Thoracic aorta (tissue), 2 donors: ENCODE measurements at places on chromosomes 2 and 18.

GRCh38 chr2:127082974-127083373 is 24.0 kb downstream of the BIN1 start:
- H3K4me1 ChIP-seq, result peaks cover 17% of the 10 kb centered on the region
- H3K27ac ChIP-seq, result no peak overlapping the region
- H3K36me3 ChIP-seq, result no peaks in the 10 kb centered on the region

DNA sequence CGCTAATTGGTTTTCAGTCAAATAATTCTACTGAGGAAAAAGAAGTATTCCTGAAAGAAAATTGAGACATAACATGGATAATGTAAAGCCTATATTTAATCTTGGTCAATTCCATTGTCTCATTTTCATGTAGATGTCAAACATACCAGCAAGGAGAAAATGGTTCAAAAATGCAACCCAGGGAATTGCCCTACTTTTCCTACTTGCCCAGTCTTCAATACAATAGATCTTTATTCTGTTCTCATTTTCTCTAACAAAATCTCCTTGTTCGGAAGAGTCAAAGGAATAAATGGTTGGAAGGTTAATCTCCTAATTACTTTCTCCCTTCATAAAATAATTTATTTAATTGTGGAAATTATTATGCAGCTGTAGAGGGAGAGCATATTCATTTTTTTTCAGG is 896.1 kb downstream of the NRXN1 start:
- H3K36me3 ChIP-seq, result no peaks in the 10 kb centered on the region
- H3K27ac ChIP-seq, result no peak overlapping the region
- no peak for DNase-seq

GRCh38 chr2:183901931-183902330 is 696.4 kb upstream of the ZNF804A start:
- H3K36me3 ChIP-seq, result no peaks in the 10 kb centered on the region
- H3K4me3 ChIP-seq, result no peak overlapping the region
- no peak overlapping the region for H3K27ac ChIP-seq
- no peaks in the 10 kb centered on the region for H3K4me1 ChIP-seq
- DNase-seq, result no peak

GRCh38 chr2:127632592-127633489 is 13.1 kb upstream of the GPR17 start:
- no peak overlapping the region for H3K4me3 ChIP-seq
- H3K36me3 ChIP-seq, result no peaks in the 10 kb centered on the region
- DNase-seq, result no peak
- peaks cover 42% of the 10 kb centered on the region for H3K4me1 ChIP-seq

- no peak overlapping the region for H3K4me3 ChIP-seq
- no peaks in the 10 kb centered on the region for H3K4me1 ChIP-seq
- H3K27me3 ChIP-seq, result no peaks in the 10 kb centered on the region
- DNase-seq, result no peak
Measured at GRCh38 chr2:234406085-234406484, 90.8 kb downstream of the ARL4C start.
